ENCODE measurements at places on chromosomes 6 and 20.
A peak's percentile ranks its signal among the peaks of the same experiment; 100 is the strongest.

DNA sequence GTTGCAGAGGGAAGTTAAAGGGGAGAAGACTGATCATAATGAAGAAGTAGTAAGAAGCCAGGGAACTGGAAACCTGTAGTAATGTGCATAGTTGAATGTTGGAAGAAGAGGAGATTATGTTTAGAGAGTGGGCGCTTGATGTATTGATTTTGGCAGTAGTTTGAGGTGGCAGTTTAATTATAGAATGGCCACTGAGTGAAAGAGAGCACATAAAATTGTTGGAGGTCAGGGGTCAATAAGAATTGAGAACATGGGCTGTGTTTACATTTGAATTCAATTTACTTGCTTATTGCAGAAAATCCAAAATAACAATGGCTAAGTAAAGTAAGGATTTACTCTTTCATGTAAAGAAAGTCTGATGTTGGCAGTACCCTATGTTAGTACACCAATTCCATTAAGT is 15.7 kb downstream of the VTA1 start:
- DNase-seq = no peak

GRCh38 chr6:44264154-44265006 is 971 bp downstream of the NFKBIE start:
- DNase-seq = peak; percentile 29

- no peak for DNase-seq
Observed at GRCh38 chr6:56245903-56246351, 1.5 kb downstream of the COL21A1 start.

- no peak for DNase-seq
Observed at GRCh38 chr6:134164300-134164699, 111.9 kb upstream of the SLC2A12 start.

DNA sequence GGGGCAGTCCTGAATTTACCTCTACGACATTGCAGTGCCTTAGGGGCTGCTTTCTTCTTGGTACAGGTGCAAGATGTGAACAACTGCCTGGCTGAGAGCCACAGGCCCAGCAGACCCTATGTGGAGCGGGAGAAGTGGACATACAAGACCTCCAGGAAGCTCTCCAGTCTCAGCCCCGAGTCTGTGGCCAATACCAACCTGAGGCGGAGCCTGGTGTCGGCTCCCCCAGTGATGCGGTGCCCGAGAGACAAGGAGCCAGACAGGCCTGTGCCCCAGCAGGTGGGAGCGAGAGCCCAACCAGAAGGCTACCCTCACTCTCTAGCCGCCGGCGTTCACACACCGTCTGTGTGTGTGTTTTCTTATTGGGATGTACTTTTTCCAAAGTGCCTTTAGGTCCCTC is 59.6 kb downstream of the EFCAB8 start:
- DNase-seq = no peak

GRCh38 chr6:18897350-18897749 is 510.2 kb downstream of the RNF144B start:
- no peak for DNase-seq

DNA sequence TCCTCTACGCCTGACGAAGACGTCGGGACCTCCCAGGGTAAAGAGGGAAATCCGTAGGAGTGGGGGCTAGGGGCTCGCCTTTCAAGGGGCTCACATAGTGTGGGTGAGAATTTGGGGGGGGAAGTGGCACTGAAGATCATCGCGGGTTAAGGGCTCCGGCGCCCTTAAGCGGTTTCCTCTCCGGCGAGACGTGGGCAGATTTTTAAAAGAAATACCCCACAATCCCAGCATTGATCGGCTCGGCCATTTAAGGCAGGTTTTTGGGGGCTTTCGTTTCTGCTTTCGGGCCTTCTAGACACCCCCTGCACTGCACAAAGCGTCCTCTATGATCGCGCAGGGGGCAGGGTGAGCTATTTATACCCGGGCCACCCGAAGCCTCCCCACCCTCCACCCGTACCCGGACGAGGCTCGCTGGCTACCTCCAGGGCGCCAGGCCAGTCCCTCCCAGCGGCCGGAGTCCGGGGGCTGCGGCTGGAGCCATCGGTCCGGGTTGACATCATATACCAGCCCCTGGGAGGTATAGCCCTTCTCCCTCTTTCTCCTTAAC is 1.2 kb downstream of the NKX2-2 start:
- DNase-seq = no peak

DNA sequence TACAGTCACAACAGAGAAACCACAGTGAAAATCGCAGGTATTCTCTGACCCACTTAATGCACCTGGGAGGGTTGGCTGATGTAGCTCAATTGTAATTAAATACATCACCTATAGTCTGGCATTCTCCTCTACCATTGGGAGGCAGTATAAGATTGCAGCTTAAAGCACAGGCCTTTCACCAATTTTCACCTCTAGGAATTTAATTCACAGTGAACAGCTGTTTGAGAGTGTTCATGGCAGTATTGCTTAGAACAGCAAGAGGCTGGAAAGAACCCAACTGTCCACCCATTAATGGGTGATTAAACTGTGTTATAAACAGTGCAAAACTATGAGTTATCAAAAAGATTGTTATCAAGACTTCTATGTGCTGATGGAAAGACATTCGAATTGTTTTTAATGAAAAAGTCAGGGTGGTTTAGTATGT is 2.0 kb downstream of the EDEM2 start:
- peak; percentile 53 for DNase-seq

- DNase-seq = no peak
Observed at GRCh38 chr6:133594652-133595110, 294.2 kb upstream of the TCF21 start.

GRCh38 chr20:46699651-46700359 is 9.6 kb upstream of the SLC2A10 start:
- peak; percentile 33 for DNase-seq

DNA sequence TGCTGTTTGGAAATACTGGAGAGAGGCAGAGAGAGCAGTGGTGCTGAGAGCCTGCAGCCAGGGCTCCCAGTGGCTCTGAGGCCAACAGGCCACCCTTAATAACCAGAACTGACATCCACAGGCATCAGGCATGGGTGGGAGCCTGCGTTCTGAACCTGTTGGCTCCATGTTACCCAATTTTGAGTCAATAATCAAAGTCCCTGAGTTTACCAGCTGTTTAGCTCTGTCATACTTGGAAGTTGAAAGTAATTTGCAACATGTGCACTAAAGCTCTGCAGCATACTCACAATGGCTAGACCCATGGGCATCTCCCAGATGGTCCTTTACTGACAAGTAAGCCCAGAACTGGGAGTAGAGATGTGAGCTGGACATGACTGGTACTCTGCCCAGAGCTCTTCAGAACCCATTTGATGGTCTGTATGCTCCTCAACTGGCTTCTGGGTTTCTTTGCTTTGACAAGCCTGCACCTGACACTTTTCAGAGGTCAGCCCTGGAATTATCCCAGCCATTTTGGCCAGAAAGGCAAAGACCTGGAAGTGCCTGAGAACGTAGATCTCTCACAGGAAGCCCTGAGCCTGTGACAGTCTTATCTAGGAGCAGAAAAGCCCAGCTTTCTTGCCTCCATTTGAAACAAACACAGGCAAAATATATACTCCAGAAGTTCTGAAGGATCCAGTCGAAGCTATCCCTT is 122.4 kb upstream of the CITED2 start:
- no peak for DNase-seq

- no peak for DNase-seq
Observed at GRCh38 chr6:125829433-125829832, 38.7 kb downstream of the NCOA7 start.

GRCh38 chr20:47540443-47541354 is 39.0 kb downstream of the NCOA3 start:
- DNase-seq = no peak

DNA sequence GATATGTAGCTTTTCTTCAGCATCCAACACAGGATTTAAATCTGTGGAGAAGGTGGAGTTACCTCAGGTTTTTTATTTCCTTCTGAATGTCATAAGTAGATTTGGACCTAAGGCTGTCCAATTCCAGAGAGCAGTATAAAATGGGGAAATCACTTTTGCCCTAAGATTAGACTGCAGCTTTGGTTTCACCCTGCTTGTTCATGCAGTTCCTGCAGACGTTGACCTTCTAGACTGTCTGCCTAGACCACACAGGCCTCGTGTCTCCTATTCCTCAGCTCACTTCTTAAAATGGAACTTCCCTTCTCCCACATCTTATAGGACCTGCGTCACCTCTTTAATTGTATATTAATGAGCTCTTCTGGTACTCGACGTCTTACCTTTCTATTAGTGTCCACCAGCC is 26.0 kb upstream of the C6orf62 start:
- DNase-seq = no peak

DNA sequence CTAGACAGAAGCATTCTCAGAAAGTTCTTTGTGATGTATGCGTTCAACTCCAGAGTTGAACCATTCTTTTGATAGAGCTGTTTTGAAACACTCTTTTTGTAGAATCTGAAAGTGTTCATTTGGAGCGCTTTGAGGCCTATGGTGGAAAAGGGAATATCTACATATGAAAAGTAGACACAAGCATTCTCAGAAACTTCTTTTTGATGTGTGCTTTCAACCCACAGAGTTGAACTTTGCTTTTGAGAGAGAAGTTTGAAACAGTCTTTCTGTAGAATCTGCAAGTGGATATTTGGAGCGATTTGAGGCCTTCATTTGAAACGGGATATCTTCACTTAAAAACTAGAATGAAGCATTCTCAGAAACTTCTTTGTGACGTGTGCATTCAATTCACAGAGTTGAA is 582.6 kb upstream of the ZNF337 start:
- no peak for DNase-seq

DNA sequence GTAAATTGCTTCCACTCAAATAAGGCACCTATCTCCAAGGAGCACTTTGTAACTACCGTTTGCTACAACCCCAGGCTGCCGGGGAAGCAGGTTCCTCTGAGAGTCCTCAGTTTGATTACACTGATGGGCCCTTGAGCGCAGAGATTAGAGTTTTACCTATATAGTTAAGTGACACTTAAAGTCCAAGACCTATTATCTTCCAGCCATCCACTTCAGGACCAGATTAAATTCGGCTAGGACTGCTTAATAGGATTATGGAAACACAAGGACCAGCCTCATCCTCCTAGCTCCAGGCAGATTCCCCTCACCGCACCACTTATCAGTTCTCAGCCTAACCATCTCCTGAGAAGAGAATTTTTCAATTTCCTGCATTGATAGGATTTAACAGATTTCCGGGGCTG is 64.7 kb upstream of the TIAM2 start:
- no peak for DNase-seq

DNA sequence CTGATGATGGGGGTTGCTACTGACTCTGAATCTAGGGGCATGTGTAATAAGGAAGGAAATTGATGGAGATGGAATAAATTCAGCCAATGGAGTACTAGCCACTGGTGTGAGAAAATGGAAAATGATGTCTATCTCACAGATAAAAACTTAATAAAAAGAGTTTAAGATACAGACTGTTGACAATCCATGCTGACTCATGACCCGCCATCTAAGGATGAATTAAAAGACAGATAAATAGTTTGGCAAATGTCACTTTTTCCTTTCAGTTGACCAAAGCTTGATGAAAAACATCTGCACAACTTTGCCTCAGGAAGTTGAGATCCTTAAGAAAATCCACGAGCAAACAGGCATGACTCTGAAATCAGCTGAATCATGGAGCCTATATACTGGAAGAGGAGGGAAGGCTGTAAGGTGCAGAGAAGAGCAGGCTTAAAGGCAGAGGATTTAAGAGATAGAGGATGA is 82.6 kb upstream of the BMP5 start:
- DNase-seq = no peak

DNA sequence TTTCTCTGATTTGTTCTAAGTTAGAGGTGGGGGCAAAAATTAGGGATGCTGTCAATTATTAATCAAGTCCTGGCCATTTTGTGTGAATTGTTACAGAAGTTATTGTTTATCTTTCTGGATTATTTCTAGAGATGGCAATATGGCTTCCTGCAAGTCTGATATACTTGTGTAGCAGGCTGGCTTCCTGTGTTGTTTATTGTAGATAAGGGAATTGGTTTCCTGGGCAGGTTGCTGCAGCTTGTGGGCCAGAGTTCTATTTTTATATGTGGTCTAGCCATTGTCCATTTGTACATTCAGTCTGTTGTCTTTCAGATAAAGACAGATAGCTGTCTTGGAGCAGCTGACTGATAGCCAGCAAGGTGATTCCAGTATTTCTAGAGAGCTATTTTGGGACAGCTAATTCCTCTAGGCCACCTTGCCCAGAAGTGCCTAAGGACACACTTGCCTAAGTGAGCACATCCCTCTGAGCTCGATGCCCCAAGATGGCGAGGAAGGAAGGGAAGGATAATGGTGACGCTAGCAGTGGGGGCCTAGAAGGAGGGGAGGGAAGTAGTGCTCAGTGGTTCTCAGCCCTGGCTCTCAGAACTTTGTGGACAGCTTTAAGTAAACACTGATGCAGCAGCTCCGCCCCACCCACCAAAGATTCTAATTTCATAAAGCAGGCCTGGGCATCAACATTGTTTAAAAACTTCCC is 25.5 kb downstream of the DDO start:
- no peak for DNase-seq

GRCh38 chr6:56385981-56386593 is 138.7 kb upstream of the COL21A1 start:
- DNase-seq = no peak

GRCh38 chr6:52351879-52352238 is 10.1 kb upstream of the PAQR8 start:
- no peak for DNase-seq

GRCh38 chr6:132063738-132064137 is 112.6 kb upstream of the CCN2 start:
- DNase-seq = peak; percentile 83

DNA sequence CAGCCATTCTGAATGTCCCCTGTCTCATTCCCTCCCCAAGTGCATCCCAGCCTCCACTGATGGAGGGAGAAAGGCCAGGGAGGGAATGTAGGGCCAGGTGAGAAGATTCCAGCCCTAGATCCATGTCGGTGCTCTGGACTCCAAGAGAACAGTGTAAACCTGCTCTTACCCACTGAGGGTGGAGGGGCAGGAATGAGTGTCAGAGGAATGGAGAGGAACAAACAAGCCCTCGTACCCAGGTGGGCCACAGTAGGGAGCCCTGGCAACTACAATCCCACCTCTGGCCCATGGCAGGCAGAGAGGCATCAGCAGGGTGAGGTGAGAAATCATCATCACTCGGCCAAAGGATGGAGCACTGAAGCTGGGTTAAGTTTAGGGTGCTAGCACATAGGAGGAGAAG is 54.6 kb downstream of the STAU1 start:
- DNase-seq = no peak

DNA sequence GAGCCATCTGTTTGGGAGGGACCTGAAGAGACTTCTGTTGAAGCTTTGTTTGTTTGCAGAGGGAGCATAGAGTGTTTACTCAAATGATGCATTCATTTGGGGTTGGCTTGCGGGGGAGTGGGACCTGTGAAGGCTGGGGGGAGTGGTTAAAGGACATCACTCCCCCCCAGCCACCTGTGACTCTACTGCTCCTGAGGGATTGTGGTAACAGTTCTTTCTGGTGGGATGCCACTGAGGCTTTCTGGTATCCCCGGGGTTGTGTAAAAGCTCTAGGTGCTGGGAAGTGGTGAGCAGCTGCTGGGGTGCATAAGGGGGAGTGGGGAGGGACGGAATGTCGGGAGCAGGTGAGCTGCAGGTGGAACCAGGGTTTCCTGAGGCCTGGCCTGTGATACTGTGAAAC is 239.2 kb upstream of the QKI start:
- no peak for DNase-seq

- DNase-seq = peak; percentile 93
Observed at GRCh38 chr6:18432180-18432579, 45.0 kb downstream of the RNF144B start.

Data from mammary epithelial cell (primary cell).